Hindlimb muscle (tissue), 1 donor: ENCODE measurements at places on chromosomes 2 and 18.

DNA sequence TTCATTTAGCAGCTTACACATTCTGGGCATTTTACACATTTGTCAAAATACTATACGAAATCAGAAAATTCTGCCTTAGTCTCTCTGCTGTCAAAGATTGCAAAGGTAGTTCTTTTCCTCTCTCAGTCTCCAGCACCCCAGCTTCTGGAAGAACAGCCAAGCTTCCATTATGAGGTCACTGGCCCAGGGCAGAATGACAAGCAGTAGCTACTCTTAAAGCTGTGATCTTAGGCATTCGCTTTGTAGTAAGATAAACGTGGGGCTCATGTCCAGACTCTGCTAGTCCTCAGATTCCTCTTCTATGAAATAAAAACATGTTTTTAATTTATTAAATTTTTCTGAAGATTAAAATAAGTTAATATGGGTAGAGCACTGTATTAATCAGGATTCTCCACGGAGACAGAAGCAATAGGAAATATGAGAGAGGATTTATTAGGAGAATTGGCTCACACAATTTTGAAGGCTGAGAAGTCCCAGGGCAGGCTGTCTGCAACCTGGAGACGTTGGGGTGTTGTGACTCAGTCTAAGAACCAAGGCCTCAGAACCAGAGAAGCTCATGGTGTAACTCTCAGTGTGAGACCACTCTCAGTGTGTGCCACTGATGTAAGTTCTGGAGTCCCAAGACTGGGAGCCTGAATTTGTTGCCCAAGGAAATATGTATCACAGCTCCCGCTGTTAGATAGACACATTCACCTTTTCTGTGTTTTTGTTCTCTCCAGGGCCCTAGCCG lies 201.2 kb downstream of the CMPK2 start:
- no peak for DNase-seq

DNA sequence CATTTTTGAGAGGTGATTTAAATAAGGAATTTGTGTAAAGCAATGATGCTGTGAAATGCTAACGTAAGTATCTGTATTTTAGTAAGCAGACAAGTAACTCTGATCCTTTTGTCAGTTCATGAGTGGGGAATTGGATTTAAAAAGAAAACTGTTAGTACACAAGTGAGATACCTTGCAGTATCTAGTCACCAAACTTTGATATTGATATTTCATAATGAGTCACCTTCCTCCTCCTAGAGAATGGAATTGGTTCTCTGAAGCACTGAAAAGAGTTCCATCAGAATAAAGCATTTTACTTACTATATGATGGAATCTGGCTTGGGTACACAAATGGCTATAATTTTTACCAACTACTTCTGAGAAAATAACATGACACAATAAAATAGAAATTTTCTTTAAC lies 232.2 kb downstream of the ZNF804A start:
- no peak for DNase-seq

GRCh38 chr2:189465478-189465877 lies 24.2 kb downstream of the WDR75 start:
- DNase-seq = no peak

DNA sequence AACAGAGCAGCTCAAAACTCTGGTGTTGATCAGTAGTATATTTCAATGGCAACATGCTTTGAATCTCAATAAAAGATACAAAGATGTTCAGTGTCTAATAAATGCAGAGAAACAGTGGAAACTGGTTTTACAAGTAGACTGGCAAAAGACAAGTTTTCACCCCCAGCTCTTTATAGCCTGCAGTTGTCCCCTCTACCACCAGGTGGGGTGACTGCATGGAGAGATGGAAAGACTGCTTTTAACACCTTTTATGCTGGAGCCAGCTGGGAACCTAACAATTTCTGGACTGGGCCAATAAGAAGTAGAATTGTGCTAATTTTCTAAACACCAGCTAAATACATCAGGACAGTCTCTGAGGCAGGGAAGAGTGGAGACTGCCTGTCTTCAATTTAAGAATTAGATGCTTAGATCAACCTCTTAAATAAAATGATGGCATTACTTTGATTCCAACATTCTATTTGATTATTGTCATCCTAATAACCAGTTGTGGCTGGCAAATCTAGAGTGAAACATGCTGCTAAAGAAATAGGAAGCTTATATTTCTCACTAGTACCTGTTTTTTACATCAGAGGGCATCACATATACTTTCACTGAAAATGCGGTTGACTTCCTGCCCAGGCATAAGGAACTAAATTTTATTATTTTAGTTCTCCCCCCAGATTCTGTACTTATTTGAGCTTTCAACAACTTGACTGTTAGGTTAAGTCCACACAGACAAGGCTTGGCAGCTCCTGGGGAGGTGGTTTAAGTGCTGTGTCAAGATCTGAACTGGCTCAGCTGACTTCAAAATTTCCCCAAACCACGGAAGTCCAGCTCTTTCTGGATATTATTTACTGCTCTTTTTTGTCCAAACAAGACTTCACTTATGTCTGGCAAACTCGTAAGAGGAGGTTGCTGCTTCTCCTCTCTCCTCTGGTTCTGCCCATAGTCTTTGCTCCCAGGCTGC lies 140.5 kb downstream of the TPGS2 start:
- DNase-seq = peak; percentile 79

- no peak for DNase-seq
Measured at GRCh38 chr2:137231628-137232027, 466.3 kb downstream of the THSD7B start.
